ENCODE measurements at places on chromosomes 11 and 22. TPM values are rescaled to one million over a fixed set of nuclear protein-coding genes. Genes with fewer than 3 reads are reported as not detected.

The NCAPD3 gene
- total RNA-seq: 60.2 TPM

The MLC1 gene
- total RNA-seq: not detected

The DERL3 gene
- 0.66 TPM for total RNA-seq

The OR52N1 gene
- not detected for total RNA-seq

The TNNI2 gene
- not detected for total RNA-seq

The HBG1 gene
- not detected for total RNA-seq

The ACTN3 gene
- total RNA-seq: not detected

The OR52A1 gene
- not detected for total RNA-seq
